ENCODE measurements at places on chromosomes 12 and 14. TPM values are rescaled to one million over a fixed set of nuclear protein-coding genes. Genes with fewer than 3 reads are reported as not detected.

DNA sequence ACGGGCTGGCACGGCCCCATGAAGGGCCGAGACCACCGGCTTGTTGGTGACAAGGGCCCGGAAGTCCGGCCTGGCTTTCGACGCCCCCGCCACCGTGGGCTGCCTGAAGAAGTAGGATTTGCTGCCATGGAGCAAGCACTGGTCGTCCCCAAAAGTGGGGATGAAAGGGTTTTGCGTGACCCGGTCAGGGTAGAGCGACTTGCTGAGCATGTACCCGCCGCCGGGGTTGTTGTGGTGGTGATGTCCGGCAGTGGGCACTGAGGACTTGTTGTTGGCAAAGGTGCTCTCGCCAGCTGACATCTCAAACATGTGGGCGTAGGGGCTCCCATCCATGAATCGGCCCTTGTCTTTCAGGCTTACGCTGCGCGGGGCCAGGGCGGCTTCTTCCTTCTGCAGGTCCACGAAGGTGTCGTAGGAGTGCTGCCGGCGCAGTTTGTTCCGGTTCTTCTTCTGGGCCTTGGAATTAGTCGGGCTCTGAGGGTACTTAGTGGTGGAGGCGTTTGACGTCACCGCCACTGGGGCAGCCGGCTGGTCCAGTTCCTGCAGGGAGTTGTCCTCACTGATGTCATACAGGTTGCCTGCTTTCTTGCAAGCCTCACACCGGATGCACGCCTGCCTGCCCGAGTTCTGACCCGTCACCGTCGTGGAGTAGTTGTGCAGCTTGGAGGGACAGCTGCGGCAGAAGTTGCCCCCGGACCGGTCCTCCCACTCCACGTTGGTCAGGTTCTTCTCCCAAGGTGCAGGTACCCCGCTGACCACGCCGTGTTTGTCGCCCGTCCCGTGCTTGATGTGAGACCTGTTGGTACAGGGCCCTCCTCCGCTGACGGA, 366.6 kb downstream of the EMP1 start:
- no peak for DNase-seq

DNA sequence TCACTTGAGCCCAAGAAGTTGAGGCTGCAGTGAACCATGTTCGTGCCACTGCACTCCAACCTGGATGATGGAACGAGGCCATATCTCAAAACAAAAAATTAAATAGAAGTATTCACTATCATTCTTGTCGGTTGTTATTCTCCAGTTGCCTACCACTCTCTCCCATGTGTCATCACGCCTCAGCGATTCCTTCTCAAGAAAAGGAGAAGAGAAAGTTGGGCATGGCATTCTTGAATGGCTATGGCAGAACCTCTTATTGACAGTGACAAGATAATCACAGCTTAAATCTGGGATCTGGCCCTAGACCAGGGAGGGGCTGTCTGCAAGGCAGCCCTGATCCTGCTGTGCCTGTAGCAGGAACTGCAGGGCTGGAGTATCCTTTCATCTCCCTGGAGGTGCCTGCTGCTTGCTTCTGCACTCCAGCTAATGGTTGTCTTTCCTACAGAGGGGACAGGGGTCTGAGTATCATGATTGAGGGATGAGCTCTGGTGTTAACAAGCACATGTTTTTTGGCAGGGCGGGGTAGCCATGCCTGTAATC, 12.8 kb upstream of the MLEC start:
- DNase-seq, result no peak

- DNase-seq, result no peak
Measured at GRCh38 chr12:108822497-108823205, 34.7 kb downstream of the SSH1 start.

GRCh38 chr12:98438656-98439230, 76.6 kb upstream of the TMPO start:
- DNase-seq, result no peak

DNA sequence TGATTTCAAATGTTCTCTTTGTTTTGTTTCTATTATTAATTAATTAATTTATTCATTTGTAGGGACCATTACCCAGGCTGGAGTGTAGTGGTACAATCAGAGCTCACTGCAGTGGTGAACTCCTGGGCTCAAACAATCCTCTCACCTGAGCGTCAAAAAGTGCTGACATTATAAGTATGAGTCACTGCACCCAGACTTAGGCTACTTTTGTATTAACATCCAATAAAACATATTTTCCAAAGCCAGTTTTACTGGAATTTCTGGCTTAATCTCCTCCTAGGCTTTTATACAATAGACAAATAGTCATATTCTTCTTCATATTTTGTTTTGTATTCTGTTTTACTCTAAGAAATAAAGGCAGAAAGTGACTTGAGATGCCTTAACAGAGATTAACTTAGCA, 749.6 kb downstream of the SLC16A7 start:
- DNase-seq, result no peak

GRCh38 chr12:46908236-46908935, 82.6 kb upstream of the SLC38A4 start:
- DNase-seq, result no peak

The CAPZA3 gene
- total RNA-seq, result not detected

The MYF5 gene
- total RNA-seq, result 5.4 TPM

The TAS2R19 gene
- total RNA-seq, result 24.5 TPM

The GYS2 gene
- total RNA-seq, result not detected

The ADGRD1 gene
- 60.1 TPM for total RNA-seq

Measured in urinary bladder (tissue), 4 donors.